ENCODE measurements at places on chromosomes 4 and X. TPM values are rescaled to one million over a fixed set of nuclear protein-coding genes. Genes with fewer than 3 reads are reported as not detected.

The FAM47E gene
- total RNA-seq, result not detected

The NXF2B gene
- total RNA-seq, result not detected

The CFAP99 gene
- not detected for total RNA-seq

The ARAF gene
- total RNA-seq, result 85.1 TPM

The SSX1 gene
- total RNA-seq, result not detected

The XAGE1B gene
- not detected for total RNA-seq

The NXF2 gene
- not detected for total RNA-seq

The PDLIM3 gene
- not detected for total RNA-seq

The CXCL1 gene
- not detected for total RNA-seq

The CYLC1 gene
- total RNA-seq, result not detected

The ZCCHC13 gene
- not detected for total RNA-seq

The EVC gene
- total RNA-seq, result 0.61 TPM

The BBS7 gene
- 17.5 TPM for total RNA-seq

The GAGE12F gene
- total RNA-seq, result not detected

The ADGRG2 gene
- total RNA-seq, result not detected

The PRKG2 gene
- total RNA-seq, result 0.98 TPM

The LNX1 gene
- total RNA-seq, result not detected

The TCEANC gene
- total RNA-seq, result 9.9 TPM

The PFKFB1 gene
- total RNA-seq, result 0.27 TPM

The EDNRA gene
- not detected for total RNA-seq

The FAM3A gene
- total RNA-seq, result 30.5 TPM

The CD99 gene
- total RNA-seq, result 387 TPM

The CWH43 gene
- total RNA-seq, result not detected

The TIMM17B gene
- total RNA-seq, result 46.3 TPM

The ERVMER34-1 gene
- not detected for total RNA-seq

The CYSLTR1 gene
- 29.9 TPM for total RNA-seq

The ABLIM2 gene
- 0.43 TPM for total RNA-seq

The HOPX gene
- total RNA-seq, result 36.9 TPM

The ATRX gene
- total RNA-seq, result 79.2 TPM

The CRLF2 gene
- total RNA-seq, result 11.5 TPM

The JADE1 gene
- 41.0 TPM for total RNA-seq

The TEX13D gene
- not detected for total RNA-seq

The UCP1 gene
- total RNA-seq, result not detected

The CT45A10 gene
- total RNA-seq, result not detected

The GRID2 gene
- total RNA-seq, result not detected

Data from T-helper 2 cell treated with Interferon-gamma antibody and Interleukin-4, amounts not matched to agents 100 ng/mL and 5 ng/mL, for 36 hours (primary cell).